ENCODE measurements at places on chromosomes 3 and 15.
A peak's percentile ranks its signal among the peaks of the same experiment; 100 is the strongest.

GRCh38 chr3:102259663-102260062 is 175.2 kb upstream of the ZPLD1 start:
- DNase-seq: no peak

DNA sequence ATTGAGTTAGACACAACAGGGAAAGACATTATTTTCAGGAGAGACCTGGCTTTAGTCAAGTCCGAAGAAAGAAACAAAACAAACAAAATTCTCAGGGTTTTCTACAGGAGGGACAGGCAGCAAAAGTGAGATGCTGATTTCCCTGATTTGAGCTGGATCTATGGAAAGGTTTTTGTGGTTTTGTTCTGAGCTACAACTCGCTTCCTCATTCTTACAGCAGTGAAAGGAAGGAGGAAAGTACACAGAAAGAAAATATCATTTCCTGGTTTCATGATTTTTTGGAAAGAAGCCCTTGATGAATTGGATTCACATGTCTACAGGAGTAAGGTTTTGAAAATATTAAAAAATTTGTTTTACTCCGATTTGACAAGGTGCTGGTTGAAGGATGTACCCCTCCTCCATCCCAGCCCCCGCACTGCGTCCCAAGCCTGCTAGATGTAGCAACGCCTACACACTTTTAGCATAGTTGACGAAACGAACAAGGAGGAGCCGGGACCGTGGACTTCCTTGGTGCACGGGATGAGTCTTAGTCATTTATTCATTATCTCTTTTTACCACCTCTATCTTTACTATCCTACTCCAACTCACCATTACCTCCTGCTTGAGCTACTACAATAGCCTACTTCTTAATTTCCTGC is 10.8 kb downstream of the PRICKLE2 start:
- DNase-seq: no peak

- DNase-seq: no peak
Measured at GRCh38 chr15:37819191-37819590, 115.2 kb upstream of the TMCO5A start.

DNA sequence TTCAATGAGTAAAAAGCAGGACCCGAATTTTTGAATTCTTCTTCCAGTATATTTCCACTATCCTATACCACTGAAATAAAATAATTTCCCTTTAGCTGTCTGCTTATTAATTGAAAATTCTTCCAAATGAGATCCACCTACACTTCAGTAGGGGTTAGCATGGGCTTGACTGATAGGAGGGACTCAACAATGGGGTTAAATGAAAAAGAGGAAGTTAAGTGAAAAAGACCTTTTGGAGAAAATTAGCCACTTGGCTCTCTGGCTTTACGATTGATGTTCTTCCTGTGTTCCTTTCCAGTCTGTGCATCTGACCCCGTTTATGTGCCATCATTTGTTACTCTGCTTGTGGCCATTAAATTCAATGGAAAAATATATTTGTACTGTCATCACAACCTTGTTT is 54.0 kb upstream of the GCNT3 start:
- no peak for DNase-seq

DNA sequence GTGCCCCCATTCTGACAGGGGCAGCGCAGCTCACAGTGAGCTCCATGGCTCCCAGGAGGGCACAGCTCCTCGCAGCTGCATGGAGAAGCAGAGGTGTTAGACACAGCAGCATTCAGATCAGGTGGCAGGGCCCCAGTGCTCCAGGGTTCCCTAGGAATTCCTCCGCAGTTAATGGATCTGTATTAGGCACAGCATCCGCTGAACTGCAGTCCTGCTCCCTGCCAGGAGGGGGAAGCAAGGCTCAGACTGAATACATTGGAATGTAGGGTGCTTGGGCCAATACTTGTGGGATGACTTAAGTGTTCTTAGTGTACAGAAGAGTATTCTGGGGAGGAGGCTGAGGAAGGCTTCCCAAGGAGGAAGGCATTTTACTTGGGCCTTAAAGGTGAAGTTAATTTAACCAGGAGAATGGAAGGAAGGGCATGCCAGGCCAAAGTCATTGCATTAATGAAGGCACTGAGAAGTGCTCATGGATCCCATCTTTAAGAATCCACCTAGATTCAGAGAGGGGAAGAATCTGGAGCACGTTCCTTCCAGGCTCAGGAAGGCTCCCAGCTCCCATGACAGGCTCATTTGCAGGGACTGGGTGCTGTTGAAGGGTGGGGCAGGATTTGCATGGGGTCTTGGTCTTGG is 111.6 kb downstream of the RAB11A start:
- no peak for DNase-seq

DNA sequence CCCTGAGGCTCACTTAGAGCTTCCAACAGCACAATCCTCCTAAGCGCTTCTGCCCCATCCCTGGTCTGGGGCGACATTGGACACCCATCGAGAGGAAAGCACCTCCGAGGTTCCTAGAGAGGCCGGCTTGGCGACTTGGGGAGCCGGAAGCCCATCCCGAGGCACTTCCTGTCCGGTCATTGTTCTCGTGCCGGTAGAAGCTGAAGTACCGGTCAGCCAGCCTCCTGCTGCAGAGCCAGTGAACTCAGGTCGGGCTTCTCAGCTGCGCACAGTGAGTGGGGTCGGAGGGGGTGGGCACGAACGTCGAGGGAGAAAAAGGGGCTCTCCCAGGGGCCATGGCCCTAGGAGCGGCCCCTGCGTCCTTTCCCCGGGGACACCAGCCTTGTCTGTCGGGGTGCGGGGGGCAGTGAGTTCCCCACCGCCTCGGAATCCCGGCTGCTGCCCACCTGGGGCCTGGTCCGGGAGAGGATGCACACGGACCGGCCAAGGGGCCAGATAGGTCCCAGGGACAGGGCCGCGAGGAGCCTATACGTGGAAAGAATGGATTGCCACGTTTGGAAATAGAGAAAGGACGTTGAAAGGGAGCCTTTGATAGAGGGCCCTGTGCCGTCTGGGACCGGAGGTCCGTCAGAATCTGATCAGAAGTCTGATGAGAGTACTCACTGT is at the start of gene ZNF35:
Gene ZNF35, plus strand, starts transcription at position 169 of the 666 bp plus-strand sequence. CDS start 2,336 bp downstream, outside the sequence.
- no peak for DNase-seq

DNA sequence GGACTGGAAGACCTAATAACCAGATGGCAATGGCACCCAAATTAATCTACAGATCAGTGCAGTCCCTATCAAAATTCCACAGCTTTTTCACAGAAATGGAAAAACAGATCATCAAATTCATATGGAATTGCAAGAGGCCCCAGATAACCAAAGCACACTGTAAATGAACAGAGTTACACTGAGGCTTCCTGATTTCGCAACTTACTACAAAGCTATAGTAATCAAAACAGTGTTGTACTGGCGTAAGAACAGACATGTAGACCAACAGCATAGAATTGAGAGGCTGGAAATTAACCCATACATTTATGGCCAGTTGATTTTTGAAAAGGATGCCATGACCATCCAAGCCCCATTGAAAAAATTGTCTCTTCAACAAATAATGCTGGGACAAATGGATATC is 16.2 kb downstream of the XPC start:
- DNase-seq: no peak

- DNase-seq: no peak
Measured at GRCh38 chr3:150920236-150920635, 15.0 kb upstream of the MINDY4B start.

DNA sequence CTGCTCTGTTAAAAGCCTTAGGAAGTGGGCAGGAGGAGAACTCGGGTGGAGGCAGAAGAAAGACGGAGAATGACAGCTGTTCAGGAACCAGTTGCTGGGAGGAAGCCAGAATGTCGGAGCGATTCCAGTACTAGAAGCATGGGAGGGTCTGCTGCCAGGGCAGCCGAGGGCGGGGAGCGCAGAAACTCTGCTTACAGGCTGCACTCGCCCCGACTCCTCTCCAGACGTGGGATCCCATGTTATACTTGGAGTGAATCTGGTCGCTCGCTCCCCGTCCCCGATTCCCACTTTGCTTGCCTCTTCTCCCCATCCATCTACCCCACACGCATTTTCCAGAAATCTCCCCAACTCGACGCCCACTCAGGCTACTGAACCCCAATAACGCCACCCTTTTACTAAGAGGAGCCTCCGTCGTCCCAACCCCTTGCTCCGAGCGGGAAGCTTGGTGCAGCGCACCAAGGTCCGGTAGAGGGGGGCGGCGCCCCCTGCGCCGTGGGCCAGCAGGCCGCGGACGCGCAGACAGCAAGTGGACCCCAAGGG is 665 bp downstream of the GATM start:
- DNase-seq: no peak

DNA sequence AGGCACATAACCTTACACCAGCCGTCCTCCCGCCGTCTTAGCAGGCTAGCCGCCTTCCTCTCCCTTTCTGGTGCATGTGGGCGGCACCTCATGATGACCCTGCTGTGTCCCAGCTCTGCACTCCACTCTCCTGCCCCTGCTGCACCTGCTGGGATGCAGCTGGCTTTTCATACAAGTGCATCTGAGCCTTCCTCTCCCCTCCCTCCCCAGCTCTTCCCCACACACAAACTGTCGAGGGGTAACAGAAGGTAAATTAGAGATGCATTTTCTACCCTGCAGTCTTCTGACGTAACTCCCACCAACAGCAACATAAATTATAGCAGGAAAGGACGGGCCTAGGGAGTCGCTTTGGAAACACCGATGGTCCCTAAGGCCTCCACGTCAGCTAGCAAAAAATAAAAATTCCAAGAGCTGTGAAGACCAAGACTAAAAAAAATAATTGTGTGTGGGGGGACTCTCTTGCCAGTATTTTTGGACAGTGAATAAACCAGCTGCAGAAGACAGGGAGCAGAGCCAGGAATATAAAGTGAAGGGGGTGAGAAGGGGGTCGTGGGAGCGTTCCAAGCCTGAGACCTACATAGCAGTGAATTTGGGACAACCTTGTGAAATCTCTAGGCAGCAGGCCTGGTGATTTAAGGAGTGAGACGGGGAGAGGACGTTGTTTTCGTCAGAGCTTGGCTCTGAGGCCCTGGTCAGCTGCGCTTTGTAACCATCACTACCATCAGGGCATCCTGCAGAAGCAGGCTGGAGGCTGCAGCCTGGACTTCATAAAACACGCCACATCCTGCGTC is 216.2 kb downstream of the ADAMTS17 start:
- DNase-seq: no peak

GRCh38 chr3:5298453-5298852 is 110.9 kb downstream of the EDEM1 start:
- no peak for DNase-seq

DNA sequence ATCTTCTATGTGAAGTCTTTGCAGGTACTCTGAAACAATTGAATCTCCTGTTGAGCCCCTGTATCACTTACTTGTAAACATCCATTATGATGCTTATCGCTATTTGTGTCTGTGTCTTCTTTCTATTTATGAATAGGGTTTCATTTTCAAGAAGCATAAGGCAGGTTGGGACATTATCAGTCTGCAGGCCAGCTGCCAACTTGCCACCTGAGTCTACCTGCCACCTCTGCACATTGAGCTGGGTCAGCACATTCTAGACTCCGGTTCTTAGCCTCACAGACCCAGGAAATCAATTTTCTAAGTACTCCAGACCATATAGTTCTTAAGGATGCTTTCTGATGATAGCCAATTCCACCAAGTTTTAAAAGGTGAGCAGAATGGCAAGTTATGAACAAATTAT is 105.7 kb upstream of the MCTP2 start:
- DNase-seq: no peak

- no peak for DNase-seq
Measured at GRCh38 chr3:10004960-10005564, 18.4 kb upstream of the EMC3 start.

- no peak for DNase-seq
Measured at GRCh38 chr3:124336067-124336656, 344.2 kb upstream of the ROPN1 start.

- DNase-seq: no peak
Measured at GRCh38 chr3:23809294-23809693, 3.5 kb downstream of the UBE2E1 start.

DNA sequence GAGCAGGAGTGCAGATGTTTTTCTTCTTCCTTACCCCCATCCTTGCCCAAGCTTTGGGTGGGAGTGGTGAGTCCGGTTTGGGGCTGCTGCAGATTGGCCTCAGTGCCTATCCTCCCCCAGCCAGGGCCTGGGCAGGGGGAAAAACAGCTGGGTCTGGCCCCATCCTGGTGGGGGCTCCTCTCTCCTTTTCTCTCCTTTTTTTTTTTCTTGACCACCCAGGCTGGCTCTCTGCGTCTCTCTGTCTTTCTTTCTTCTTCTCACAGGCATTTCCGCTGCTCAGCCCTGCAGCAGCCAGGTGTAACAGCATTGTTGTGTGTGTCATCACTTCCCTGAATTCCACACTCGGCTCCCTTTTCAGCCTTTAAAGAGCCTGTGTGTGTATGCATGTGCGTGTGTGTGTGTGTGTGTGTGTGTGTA is 2.0 kb downstream of the FOXL2NB start:
- DNase-seq: peak; percentile 60

GRCh38 chr15:92614791-92615785 is 40.5 kb downstream of the FAM174B start:
- no peak for DNase-seq

DNA sequence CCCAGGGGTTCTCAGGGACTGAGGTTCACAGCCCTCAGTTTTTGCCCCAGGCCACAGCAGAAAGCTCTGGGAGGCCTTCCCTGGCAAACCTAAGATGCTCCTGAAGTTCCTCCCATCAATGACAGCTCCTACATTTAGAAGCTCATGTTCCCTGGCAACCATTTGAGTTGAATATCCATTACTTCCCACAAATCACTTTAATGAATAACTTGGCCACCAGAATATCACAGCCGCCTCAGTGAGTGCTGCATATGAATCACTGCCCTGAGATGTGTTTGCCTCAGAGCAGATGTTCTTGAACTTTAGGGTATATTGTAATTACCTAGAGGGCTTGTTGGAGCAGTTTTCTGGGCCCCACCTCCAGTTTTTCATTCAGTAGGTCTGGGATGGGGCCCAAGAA is 27.4 kb downstream of the SLCO2A1 start:
- no peak for DNase-seq

- no peak for DNase-seq
Measured at GRCh38 chr15:101651554-101652097, 555 bp downstream of the TM2D3 start.

DNA sequence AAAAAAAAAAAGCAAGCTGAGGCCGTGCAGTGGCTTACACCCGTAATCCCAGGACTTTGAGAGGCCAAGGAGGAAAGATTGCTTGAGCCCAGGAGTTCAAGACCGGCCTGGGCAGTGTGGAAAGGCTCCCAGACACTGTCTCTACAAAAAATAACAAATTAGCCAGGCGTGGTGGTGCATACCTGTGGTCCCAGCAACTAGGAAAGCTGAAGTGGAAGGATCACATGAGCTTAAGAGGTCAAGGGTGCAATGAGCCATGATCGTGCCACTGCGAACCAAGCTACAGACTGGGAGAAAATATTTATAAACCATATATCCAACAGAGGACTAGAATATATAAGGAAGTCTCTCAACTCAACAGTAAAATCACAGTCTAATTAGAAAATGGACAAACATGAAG is 10.0 kb downstream of the KLHDC8B start:
- DNase-seq: no peak

- no peak for DNase-seq
Measured at GRCh38 chr15:87082581-87082980, 1002.9 kb downstream of the AGBL1 start.

Measured in trophoblast cell (in vitro differentiated cells and primary cell).